Hematopoietic multipotent progenitor cell treated with erythropoietin and hydrocortisone succinate and interleukin-3 and kit ligand, for 6 days (in vitro differentiated cells): ENCODE measurements at places on chromosomes 5 and 9.

GRCh38 chr9:82353631-82354278, 365.2 kb downstream of the SPATA31D1 start:
- no peak for DNase-seq

DNA sequence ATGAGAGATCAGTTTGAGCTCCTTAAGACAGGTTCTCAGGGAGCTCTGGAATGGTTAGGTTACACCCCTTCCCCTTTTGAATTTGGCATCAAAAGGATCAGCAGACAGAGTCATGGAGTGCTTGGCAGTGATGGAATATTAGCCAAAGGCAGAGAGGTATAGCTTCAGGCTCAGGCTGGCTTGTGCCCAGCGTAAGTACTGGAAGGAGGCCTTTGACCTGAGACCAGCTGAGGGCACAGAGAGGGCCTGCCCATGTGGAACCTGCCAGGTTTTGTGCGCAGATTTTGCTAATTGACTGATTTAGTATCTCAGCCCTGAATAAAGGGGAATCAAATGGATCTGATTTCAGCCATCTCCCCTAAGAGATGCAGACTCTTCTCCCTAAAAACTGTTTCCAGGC, 81.5 kb downstream of the RGS3 start:
- no peak for DNase-seq

GRCh38 chr5:147643142-147643541, 133.3 kb upstream of the DPYSL3 start:
- no peak for DNase-seq

DNA sequence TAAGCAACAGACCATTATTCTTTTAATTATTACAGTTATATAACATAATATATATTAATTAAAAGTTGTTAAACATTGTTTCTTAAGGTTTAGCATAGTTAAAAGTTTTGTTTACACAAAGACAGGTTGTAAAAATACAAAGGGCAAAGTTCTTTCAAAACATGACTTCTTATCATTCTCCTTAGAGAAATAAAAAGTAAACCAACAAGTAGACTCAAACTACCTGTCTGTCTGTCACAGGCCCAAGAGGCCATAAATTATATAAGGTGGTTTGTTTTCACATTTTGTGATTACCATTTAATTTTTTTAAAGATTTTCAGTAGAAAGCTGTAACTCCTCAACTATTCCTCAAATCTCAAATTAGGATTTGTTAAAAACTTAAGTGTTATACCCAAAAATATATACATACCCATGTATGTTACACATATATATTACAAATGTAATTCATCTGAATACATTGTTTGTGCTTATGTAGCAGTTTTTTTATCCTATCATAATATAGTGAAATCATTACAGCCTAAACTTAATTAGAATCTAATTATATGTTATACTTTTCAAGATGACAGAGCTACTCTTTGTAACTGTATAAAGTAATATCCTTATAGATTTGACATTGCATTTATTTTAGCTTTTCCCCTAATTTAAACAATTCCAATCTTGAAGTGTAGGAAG, 93.8 kb upstream of the GRHPR start:
- no peak for DNase-seq

- DNase-seq = no peak
Observed at GRCh38 chr5:64458948-64459347, 46.9 kb upstream of the RGS7BP start.

DNA sequence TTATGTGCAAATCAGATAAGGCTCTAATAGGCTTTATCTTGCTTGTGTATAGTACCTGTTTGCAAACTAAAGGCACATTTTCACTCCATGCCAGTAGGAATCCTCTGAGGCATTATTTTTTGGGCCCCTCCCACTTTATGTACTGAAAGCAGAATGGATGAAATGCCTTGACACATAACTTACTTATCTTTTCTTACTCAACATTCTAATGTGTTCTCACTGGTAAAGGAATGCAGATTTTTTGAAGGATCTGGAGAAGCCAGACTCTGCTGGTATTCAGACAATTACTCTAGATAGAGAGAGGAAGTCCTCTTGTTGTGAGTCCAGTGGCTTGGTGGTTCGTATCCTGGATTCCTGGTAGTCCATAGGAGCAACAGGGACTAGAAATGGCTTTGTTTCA, 336.7 kb downstream of the CCDC171 start:
- no peak for DNase-seq

GRCh38 chr9:42386477-42386876, 203.0 kb downstream of the SPATA31A6 start:
- peak; percentile 1 for DNase-seq

DNA sequence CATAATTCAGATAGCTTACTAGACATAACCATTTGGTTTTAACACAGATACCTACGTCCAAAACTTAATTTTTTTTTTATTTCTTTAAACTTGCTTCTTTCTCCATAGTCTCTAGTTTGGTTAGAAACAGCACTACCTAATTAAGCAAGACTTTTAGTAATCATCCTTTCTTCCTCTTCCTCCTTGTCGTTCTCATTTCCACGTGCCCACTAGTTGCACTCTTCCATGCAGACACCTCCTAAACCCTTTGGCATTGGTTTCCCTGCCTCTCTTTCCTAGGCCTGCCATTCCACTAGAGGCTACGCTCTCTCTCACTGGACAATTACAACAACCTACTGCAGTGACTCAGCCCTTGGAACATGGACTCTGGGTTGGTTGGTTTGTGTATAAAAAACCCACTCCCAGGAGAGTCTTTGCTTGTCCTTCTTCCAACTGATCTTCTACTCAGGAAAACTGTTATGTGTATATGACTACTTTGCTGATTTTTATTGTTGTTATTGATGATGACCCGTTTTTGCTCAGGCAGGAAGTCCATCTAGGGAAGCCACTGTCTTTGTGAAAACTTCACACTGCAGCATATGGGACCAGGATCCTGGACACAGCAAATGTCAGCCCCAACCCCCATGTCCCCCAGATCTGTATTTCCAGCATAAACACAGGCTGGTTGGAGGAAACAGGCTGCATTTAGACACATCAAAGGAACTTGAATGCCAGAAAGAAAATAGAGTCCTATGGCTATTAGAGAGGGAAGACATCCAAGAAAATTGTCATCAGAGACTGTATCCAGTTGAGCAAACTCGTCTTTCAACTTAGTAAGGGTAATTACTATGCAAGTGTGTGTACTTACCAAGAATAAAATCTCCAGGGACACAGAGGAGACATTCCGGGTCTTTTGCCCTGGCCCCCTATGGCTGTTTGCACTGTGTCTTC, 503.2 kb downstream of the GADD45G start:
- DNase-seq = no peak

GRCh38 chr5:179258001-179258921, 87.0 kb downstream of the ADAMTS2 start:
- no peak for DNase-seq

DNA sequence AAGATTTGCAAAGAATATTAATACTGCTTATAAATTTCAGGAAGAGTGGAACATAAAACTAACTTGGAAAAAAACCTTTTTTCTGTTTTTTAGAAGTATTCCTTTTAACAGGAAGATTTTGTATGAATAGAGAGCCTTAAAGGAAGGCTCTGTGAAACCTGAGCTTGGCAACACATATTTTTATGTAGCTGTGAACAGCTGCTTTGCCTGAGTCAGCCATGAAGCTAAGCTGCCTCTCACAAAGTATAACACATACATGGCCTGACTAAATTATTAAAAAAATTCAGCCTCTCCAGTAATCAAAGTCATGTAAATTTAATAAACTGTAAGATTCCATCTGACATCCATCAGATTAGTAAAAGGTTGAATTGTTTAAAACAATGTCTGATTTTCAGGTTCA, 547.5 kb downstream of the ELAVL2 start:
- DNase-seq = no peak

DNA sequence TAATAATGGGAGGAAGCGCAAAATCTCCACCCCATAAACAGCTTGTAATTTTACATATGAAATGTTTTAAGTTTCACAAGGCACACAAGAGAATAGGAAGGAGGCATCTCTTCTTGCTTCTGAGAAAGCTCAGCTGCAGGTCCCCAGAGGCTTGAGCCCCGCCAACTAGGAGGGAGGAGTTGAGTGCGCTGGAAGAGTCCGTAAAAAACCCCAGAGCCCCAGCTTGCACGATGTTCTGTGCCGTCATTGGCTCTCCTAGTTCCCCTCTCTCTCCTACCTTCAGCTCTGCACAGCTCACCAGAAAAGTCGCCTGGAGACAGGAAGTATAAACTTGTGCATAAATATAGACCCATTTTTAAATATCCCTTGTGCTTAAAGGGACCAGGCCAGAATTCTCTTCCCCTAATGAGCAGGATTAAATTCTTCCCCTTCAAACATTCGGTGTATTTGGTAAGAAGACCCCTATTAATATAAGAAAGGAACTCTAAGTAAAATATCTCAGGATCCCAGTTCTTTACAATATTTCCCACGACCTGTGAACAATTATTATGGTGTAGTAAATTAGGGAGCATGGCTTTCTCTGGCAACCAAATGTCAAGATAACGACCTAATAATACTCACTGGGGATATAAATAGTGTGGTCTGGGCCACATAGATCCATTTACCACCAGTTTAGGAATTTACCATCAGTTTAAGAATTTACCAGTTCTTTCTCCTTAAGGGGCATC, 13.7 kb downstream of the GLRX start:
- DNase-seq = peak; percentile 79

DNA sequence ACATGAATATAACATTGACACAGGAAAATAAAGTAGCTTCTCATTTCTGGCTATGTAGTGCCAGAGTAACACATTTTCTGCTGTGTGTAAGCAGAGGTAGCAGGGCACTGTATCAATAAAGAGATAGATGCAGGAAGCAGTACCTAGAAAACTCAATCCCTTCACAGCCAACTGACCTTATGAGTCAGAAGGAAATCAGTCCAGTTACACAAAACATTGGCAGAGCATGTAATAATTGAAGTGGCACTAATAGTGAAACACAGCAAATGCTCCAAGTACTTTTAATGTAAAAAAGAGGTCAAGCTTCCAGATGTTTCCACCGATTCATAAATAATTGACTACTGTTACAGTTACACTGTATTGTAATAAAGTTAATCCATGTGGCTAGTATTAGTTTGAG, 706.6 kb downstream of the EFNA5 start:
- DNase-seq = no peak

DNA sequence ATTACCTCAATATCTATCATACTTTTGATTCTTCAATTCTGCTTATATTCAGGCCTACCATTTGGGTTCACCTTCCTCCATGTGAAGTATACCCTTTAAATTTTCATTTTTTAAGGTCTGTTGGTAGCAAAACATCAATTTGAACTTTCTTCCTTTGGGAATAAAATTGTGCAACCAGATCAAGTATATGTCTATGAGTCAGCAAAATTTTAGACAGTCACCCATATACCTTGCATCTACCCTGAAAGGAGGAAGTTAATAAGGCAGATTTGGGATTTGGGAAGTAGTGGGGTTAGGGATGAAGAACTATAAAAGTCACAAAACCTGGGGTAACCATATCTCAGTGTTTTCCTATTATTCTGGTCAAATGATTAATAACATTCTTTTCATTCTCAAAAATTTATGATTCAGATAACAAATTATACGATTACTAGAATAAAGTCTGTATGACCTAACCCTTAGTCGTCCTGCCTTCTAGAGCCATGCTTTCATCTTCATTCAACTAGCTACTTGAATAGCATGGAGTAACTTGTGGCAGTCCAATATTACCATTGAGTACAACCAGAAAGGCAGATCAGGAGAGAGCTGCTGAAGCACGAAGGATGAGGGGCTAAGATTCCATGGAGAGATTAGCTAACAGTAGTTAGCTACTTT, 2.8 kb upstream of the IL33 start:
- DNase-seq = no peak
